ENCODE measurements at places on chromosomes 7 and 10.

- no peak for DNase-seq
These were observed 86.8 kb upstream of the ANKRD1 start for GRCh38 chr10:91007655-91008054.

GRCh38 chr10:17644485-17644943, 563 bp downstream of the STAM start:
- peak; percentile 12 for DNase-seq

DNA sequence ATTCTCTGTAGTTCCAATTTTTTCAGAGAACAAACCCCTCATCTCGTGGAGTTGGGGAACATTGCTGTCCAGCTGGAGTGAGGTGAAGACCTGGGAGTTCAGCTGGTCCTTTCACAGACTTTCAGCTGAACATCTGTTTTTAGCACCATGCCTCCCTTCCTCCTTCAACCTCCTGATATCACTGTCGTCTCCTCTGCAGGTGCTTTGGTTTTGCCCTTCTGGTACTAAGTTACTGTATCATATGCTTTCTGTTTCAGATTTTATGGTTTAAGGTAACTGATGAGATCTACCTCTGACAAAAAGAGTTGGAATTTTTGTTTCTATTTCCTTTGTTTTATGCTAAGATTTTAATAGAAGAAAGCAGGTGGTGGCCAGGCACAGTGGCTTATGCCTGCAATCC, 102.9 kb downstream of the ZNF438 start:
- no peak for DNase-seq

DNA sequence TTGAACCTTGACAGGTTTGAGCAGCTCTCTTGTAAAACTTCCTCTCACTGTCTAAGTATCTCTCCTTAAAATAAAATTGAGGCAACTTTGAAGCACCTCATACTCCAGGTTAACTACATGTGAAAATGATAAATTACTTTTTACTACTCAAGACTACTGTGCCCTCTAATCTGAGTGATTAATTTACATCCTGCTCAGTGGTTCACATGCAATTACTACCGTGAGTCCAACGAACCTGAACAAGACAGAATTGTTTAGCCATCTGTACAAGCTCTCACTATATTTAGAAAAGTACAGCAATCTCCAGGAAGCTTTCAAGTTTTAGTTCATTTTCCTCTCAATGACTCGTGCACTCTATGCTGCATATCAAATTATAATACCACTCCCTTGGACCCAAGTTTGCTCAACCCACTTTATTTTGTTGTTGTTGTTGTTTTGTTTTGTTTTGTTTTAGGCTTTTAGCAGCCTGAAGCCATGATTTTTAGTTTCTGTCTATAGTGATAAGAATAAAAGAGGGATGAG, 21.2 kb downstream of the PDE1C start:
- no peak for DNase-seq

DNA sequence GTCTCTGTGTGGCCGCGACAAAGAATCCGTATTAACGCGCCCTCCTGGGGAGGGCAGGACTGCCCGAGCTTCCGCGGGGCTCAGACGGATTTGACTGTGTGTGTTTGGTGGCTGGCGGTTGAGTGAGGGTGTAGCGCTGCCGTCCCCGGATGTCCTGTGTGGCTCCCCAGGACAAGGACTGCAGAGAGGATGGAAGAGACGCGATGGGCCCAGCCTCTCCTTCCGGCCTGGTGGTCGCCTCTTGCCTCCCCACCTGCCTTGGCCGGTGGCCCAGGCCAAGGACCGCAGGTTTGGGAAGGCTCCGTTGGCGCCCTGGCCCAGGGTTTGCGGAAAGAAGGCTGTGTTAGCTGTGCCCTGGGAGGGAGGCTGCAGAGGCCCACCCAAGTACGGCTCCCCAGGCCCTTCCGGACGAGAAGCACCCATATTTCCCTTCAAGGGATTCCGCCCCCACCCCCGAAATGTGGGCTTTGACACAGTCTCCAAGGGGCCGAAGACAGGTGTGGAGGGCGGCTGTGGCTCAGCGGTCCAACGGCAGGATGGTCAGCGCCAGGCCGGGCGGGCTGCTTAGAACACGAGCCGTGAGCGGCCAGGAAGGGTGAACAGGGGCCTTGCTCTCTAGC, 2.3 kb downstream of the UNCX start:
- no peak for DNase-seq

- peak; percentile 61 for DNase-seq
These were observed 115.0 kb downstream of the EGFR start for GRCh38 chr7:55133630-55134358.

DNA sequence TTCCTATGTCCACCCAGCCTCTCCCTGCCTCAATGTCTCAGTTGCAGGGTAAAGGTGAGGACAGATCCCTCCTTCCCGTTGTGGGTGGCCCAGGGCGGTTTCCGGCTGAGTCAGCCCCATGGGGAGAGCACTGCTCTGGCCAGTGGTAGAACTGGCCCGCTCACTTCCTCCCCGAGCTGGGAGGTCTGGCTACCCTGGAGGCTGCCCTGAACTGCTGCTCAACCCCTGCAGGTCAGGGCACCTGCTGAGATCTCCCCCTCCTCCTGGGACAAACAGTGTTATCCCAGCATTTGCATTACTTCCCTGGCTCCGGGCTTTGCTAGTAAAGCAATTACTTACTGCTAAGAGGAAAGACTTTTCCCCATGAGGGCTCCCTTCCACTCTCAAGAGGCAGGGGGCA, 21.4 kb upstream of the IMPDH1 start:
- peak; percentile 60 for DNase-seq

GRCh38 chr7:64653721-64654401, 12.1 kb upstream of the ZNF107 start:
- no peak for DNase-seq

DNA sequence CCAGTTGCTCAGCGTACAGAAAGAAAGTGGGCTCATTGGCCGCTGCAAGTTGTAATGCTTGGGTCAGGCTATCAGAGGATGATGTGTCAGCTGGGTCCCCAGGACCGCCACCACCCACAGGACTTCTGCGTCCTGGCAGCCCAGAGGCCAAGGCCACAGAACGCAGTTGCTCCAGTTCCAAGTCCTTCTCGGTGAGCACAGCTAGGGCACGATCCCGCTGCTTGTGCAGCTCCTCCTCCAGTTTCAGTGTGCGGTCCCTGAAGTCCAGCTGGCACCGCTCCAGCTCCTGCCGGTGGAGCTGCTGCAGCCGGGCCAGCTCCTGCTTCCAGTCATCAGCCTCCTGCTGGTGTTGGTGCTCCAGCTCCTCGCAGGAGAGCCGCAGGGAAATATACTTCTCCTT, 3.0 kb downstream of the GCC1 start:
- DNase-seq = peak; percentile 38

DNA sequence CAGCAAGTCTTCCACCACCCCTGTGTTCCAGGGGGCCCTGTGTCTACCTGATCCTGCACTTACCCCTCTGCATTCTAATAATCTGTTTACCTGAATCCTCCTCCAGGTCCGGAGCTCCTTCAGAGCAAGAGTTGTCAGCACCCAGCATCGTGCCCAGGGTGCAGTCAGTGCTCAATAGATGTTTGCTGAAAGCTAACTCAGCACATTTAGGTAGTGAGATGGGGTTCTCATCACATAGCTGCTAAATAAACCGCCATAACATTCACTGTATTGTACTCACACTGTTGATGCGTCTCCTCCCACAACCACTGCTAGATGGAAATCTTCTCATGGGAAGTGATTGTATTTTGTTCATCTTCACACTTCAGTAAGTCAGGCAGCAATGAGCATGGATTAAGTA, 376.5 kb upstream of the C7orf33 start:
- DNase-seq = no peak

GRCh38 chr7:137074391-137075030, 206.1 kb downstream of the CHRM2 start:
- no peak for DNase-seq

DNA sequence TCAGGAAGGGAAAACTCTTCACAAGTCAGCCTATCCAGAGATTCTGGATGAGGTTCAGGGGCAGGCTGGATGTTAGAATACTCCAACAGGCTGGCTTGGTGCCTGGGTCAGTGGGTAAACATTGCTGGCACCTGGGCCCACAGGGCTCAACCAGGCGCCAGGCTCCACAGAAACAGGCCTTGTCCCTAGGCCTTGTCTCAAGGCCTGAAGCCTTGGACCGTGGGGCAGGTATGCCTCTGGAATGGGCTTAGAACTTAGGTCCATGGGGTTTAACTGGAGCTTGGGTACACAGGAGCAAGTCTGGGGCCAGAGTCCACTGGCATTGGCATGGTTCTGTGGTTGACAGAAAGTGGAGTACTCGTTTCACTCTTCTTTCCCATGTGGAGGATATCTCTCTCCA, 263.0 kb upstream of the ETV1 start:
- no peak for DNase-seq

GRCh38 chr7:98283887-98284222, 2.4 kb downstream of the BRI3 start:
- no peak for DNase-seq

- DNase-seq = no peak
These were observed 825.9 kb upstream of the IGFBP3 start for GRCh38 chr7:46746695-46747687.

GRCh38 chr10:34112171-34112782, 702.8 kb downstream of the PARD3 start:
- DNase-seq = no peak

DNA sequence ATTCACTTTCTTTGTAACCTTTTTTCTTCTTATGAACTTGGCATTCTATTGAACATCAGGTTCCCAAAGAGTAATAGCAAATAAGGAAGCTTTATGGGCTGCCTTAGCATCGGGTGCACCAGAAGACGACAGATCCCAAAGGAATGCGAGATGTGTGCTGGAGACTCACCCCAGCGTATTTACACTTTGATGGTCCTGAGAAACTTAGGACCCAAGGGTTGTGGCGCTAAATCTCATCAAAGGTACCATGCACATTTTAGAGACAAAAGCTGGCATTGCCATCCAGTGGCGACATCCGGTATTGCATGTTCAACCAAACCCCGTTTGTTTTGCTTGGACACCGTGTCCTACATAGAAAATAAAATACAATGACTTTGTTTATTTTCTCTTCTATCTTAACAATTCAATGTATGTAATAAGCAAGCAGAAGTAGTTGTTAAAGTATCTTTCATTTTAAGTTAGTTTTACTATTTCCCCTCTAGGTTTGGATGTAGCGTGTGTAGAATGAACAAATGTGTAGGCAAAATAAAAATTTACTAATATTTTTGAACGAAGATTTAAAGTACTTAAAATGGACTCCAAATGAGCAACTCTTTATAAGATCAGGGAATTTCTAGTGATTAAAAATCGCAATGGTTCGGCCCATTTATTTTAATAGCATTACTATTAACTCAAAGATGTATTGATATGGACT, 1154.8 kb downstream of the GATA3 start:
- peak; percentile 26 for DNase-seq

GRCh38 chr10:59687657-59688056, 22.0 kb downstream of the SLC16A9 start:
- DNase-seq = no peak

- no peak for DNase-seq
These were observed 29.4 kb downstream of the PHTF2 start for GRCh38 chr7:77827999-77828398.

DNA sequence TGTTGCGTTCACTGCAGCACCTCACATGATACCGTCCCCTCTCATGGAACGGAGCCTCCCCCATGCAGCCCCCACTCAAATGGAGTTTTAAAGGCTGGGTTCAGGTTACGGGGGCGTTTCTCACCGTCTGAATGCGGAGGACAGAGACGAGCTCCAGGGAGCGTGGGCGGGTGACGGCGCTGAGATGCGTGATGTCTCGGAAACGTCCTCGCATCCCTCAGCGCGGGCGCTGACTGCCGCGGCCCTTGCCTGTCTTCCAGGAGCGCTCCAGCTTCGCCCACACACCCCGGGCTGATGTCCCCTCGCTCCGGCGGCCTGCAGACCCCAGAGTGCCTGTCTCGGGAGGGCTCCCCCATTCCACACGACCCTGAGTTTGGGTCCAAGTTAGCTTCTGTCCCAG, 16.6 kb upstream of the AP5Z1 start:
- no peak for DNase-seq

GRCh38 chr7:22481726-22482125, 18.3 kb downstream of the STEAP1B start:
- DNase-seq = no peak

DNA sequence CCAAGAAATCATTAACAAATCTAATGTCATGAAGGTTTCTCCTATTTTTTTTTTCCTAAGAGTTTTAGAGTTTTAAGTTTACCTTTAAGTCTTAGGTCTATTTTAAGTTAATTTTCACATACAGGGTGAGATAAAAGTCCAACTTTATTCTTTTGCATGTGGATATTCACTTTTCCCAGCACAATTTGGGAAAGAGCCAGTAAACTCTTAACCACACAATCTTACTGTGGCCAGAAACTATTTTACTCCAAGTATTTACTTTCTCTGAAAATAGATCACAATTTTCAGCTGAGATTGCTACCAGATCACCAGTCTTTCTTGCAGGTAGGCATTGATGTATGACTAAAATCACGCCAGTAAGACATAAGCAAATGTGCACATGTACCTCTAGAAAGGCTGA, 728.5 kb downstream of the TNS3 start:
- no peak for DNase-seq

GRCh38 chr7:115136796-115137443, 215.0 kb downstream of the MDFIC start:
- DNase-seq = no peak

GRCh38 chr10:34727595-34728033, 87.5 kb downstream of the PARD3 start:
- DNase-seq = no peak

GRCh38 chr7:37832194-37832593, 16.2 kb upstream of the NME8 start:
- DNase-seq = no peak

- DNase-seq = no peak
These were observed 21.1 kb downstream of the PLAU start for GRCh38 chr10:73931767-73932619.

DNA sequence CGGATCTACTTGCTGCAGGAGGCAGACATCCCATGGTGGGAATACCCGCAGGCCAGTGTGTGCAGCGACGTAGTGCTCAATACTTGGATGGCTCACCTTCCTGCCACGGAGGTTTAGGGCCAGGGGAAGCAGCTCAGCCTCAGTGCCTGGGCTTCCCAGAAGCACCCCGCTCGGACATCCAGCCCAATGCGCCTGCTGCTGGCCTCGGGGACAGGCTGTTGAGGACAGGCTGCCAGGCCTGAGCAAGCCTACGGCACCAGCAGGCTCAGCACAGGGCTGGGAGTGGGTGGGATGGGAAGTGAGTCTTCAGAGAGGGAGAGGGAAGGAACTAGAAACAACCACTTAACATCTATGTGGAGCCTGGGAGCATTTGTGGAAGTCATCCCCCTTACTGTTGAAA, 441.3 kb upstream of the MGMT start:
- DNase-seq = no peak

GRCh38 chr7:26944501-26945358, 80.3 kb upstream of the SKAP2 start:
- DNase-seq = no peak

- no peak for DNase-seq
These were observed 77.5 kb upstream of the STEAP1B start for GRCh38 chr7:22577470-22578001.

GRCh38 chr10:44988957-44989585, 10.5 kb upstream of the DEPP1 start:
- no peak for DNase-seq

- DNase-seq = no peak
These were observed 703.5 kb downstream of the GATA3 start for GRCh38 chr10:8758029-8758428.

- no peak for DNase-seq
These were observed 57.9 kb upstream of the FAM133B start for GRCh38 chr7:92648067-92648466.

All from brain pericyte (primary cell).